Smooth muscle cell of the coronary artery (primary cell): ENCODE measurements at places on chromosomes 5 and 9. TPM values are rescaled to one million over a fixed set of nuclear protein-coding genes. Genes with fewer than 3 reads are reported as not detected.

Gene GPR150
- 0.45 TPM in 1 of 2 replicates, not detected in the other for total RNA-seq

Gene DMRT3
- total RNA-seq: not detected in 2 replicates

Gene SLC4A9
- total RNA-seq: not detected in 2 replicates

Gene SHISAL2B
- total RNA-seq: not detected in 2 replicates

Gene KIAA0825
- total RNA-seq: 1.4 and 1.6 TPM in 2 replicates

Gene MARCOL
- not detected in 2 replicates for total RNA-seq

Gene PDE6A
- total RNA-seq: under 0.01 TPM in 1 of 2 replicates, not detected in the other

Gene PCDHAC2
- total RNA-seq: 0.15 and 2.3 TPM in 2 replicates

Gene SPATA31C1
- not detected in 2 replicates for total RNA-seq

Gene SPINK6
- total RNA-seq: not detected in 2 replicates

Gene ST6GALNAC4
- 22.9 and 44.7 TPM in 2 replicates for total RNA-seq
